ENCODE measurements at places on chromosomes 5 and 9.

DNA sequence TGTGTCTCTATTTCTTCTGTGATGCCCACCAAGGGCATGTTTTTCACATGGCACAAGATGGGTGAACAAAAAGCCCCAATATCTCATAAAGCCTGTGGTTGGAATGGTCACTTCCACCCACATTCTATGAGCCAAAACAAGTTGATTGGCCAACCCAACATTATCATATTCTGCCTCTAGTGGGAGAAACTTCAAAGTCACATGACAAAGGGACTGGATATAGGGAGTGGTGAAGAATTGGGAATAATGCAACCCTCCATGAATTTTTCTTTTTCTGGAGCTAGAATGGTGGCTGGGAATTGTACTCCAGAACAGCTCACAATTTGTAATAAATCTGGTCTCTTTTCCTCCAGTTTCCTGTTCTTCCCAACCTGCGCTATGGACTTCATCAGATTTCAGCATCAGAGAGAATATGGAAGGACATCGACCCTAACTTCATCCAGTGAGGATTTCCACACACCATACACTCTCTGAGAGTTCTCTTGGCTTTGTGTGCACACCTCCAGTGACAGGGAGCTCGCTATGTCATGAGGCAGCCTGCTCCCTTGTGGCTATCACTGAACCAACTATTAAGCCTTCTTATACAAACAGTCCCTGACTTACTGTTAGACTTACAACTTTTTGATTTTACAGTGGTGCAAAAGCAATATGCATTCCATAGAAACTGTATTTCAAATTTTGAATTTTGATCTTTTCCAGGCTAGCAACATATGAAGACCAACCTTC is 12.0 kb upstream of the B4GALT1 start:
- no peak for DNase-seq

DNA sequence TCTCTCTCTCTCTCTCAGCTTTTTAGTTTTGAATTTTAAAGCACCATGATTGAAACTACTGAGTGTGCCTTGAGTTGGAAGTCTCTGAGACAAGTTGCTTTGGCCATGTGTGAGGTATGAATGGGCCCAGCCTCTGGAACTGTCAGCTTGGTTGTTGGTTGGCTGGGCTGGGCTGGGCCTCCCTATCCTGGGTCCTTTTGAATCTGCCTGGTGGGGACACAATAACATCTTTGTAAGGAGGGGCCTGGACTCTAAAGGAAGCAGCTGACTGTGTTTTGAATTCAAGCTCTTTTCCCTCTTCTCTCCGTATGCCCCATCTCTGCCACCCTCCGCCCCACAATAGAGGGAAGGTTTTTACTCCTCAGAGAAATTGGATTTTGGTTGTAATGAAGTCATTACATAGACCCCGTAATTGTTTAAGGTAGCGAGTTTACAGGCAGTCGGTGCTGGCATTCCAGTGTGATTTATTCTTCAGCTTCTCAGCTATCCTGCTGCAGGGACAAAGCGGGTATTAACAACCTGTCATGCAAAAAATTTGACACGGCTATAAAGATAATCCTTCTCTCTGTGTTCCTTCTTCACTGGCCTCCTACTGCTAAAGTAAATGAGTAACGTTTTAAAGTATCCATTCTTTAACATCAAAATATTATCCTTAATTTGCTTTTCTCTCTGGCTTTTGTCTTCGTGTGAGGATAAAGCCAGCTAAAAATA is 105.4 kb downstream of the DAPK1 start:
- DNase-seq, result no peak

DNA sequence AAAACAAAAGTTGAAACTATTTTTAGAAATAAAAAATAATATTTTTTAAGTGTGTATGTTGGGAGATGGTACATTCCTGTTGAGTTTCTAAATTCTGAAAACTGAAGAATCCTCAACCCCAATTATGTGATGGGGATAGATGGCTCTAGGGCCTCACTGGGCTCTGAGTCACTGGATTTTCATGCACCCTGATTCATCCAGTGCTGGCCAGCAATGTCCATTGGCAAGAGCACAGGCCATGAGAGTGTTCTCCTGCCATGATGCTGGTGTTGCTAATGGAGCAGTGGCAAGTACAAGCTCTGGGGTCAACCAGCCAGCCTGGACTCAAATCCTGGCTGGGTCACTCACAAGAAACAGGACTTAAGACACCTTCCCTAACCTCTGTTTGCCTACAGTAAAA is 23.3 kb downstream of the SMIM23 start:
- DNase-seq, result no peak

GRCh38 chr9:29697011-29697410 is 2123.7 kb upstream of the C9orf72 start:
- no peak for DNase-seq

- DNase-seq, result no peak
Measured at GRCh38 chr5:8538821-8539220, 669.9 kb downstream of the MTRR start.

DNA sequence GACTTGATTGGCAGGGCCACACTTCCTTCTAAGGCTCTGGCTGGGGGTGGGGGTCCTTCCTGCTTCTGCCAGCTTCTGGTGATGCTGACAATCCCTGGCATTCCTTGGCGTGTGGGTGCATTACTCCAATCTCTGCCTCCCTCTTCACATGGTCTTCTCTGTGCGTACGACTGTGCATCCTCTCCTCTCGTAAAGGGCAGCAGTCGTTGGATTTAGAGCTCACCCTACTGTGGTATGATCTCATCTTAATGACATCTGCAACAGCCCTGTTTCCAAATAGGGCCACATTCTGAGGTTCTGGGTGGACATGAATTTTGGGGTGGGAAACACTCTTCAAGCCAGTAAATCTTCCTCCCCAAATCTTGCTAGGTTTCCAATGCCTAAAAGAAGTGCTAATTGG is 36.8 kb downstream of the ROPN1L start:
- no peak for DNase-seq

DNA sequence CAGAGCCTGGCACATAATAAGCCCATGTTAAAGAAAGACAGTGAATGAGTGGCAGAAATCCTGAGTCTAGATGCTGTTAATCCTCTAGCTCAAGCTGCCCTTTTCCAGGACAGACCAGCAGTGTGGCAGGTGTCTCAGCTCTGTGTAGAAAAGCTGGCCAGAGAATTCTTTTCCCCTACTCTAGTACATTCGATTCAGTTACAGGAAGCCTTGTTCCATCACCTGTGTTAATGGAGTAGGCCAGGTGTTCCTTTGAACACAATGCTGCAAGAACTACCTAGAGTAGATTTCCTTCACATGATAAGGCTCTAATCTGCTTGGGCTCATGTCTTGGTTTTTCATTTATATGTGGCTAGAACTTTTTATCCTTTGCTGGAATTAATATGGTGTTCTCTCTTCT is 52.5 kb downstream of the NUP214 start:
- DNase-seq, result no peak

DNA sequence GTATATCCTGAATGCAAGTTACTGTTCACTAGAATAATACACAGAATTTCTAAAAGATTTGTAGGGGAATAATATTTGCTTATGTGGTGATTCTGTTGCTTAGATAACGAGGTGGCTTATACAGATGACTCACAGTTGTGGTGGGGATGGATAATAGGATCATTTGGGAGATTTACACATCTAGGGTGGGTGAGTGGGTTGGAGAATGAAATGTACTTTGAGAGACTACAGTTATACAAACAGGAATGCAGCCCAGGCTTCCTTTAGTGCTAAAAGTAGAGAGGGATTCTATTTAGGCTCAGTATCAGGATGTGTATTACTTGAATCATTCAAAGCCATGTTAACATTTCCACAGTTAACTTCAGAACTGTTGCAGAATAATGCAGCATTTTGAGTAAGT is 1.8 kb downstream of the CTXN3 start:
- no peak for DNase-seq

DNA sequence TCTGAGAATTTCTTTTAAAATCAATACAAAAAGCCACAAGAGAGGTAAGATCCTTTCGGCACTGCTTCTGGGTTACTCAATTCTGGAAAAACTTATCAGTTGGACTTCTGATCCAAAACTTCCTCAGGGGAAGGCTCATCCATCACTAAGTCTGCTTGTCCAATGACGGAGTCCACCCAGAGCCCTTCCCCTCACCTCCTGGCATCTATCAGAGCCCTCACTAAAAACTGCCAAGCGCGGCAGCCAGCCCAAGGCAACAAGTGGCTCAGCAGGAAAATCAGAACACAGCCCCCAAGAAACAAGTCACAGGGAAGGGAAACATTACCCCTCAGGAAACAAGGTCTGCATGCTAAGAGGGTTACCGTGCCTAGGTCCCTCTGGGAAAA is 869 bp upstream of the ESM1 start:
- DNase-seq, result no peak

DNA sequence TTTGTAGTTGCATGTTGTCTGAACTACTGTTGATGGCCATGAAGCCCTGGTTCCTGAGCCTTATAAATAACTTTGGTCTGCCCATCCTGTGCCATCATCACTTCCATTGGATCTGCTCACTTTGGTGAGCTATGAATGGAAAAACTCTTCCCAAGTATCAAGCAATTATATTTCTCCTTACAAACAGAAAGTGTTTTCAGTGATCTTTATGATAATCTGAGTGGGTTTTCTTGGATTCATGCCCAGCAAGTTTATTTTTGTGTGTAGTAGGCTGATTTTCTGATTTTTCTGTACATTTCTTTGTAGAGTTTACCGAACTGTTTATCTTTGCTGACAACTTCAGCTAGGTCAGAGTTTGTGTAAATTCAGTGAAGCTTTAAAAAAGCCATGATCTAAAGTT is 31.0 kb downstream of the CAMK4 start:
- DNase-seq, result no peak

- peak; percentile 21 for DNase-seq
Measured at GRCh38 chr5:179346401-179346800, 1.1 kb upstream of the ADAMTS2 start.
